Ammon's horn (tissue), 1 donor: ENCODE measurements at places on chromosomes 4 and X.

DNA sequence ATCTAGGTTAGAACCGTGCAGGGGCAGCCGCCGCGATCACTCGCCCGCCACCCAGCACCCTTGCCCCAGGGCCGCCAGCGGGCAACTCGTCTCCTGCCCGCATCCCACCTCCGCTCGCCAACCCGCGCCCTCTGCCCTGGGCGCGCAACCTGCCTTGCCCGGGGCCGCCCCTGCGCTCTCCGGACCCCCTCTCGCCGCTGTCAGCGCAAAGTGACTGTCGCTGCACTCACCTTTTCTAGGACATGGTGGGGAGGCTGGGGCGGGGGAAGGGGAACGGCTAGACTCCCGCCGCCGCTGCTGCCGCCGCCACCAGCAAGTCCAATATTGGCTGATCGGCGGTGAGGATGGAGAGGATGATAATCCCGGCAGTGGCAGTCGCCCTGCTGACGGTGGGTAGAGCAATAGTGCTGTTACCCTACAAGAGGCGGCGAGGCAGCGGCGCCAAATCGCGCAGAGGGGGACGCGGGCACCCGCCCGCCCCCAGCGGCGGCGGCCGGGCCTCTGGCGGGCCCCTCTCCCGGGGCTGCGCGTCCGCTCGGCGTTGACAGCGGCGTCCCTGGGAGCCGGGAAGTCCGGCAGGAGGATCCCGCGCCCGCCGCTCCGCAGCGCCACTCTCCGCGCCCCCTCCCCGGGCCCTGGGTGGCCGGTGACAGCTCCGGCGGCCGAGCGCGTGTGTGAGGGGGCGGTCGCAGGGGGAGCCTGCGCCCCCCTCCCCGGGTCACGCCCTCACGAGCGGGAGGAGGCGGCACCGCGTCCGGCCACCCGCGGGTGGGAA, 2.3 kb upstream of the NR3C2 start:
- peak; percentile 38 for DNase-seq

- peak; percentile 81 for DNase-seq
These were observed 24.8 kb upstream of the EOLA2 start for GRCh38 chrX:149962859-149963757.

DNA sequence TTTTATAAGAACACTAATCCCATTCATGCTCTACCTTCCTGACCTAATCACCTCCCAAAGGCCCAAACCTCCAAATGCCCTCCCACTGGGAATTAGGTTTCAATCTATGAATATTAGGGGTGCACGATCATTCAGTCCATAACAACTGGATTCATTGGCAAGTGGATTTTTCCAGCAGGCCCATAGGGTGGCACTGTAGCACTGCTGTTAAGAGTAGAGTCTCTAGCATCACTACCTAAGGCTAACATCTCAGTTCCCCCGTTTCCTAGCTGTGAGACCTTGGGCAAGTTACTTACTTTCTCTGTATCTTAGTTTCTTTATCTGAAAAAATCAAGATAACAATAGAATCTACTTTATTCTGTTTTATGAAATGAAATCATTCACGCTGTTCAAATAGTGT, 315.8 kb downstream of the STIM2 start:
- DNase-seq, result peak; percentile 76

DNA sequence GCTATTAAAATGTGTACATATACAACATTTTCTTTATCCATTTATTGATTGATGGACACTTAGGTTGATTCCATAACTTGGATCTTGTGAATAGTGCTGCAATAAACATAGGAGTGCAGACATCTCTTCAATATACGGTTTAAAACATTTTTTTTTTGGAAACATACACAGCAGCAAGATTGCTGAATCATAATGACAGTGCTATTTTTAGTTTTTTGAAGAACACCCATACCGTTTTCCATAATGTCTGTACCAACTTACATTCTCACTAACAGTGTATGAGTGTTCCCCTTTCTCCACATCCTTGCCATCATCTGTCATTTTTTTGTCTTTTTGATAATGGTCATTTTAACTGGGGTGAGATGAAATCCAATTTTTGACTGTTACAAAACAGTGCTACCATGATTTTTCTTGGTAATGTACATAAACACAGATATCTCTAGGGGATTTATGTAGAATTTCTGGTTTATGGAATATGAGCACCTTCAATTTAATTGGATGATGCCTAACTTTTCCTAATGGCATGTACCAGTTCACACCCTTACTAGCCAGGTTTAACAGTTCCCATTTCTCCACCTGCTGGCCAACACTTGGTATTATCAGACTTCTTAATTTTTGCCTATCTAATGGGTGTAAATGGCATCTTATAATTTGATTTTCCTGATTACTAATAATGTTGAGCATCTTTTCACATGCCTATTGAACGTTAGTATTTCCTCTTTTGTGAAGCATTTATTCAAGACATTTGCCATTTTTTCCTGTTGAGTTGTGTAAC, 21.0 kb upstream of the TMSB15B start:
- peak; percentile 42 for DNase-seq

GRCh38 chr4:1871471-1872021, 353 bp downstream of the NSD2 start:
- no peak for DNase-seq

DNA sequence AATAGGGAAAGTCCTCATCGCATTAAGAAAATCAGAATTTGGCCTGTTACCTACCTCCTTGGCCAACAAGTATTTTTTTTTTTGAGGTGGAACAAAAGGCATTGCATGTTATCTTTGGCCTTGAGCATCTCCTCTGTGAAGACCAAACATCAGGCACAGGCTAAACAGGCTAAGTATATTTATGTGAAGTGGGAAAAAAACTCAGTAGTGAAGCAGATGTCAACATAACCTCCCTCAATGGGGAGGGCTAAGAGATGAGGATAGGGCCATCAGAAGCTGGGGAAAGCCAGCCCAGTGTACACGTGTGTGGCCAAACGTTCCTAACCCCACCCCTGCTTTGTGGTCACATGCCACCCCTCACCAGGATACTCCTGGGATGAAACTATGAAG, 102.5 kb downstream of the FNIP2 start:
- DNase-seq, result no peak

DNA sequence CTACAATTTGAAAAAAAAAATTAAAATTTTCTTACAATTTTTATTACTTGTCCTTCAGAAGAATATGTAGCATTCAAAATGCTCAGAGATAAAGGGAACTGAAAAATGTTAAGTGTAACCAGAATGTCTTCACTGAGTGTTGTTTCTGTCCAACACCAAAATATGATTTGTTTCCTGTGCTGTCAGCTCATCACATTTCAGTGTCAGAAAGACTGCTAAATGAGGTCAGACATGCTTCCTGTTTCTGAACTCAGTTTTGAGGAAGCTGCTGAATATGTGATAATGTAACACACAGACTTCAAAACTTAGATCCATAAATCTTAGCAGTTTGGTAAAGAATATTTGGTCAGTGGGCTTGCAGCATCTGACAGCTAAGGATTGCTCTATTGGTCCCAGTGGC, 1849.7 kb downstream of the PCDH7 start:
- DNase-seq, result peak; percentile 3

DNA sequence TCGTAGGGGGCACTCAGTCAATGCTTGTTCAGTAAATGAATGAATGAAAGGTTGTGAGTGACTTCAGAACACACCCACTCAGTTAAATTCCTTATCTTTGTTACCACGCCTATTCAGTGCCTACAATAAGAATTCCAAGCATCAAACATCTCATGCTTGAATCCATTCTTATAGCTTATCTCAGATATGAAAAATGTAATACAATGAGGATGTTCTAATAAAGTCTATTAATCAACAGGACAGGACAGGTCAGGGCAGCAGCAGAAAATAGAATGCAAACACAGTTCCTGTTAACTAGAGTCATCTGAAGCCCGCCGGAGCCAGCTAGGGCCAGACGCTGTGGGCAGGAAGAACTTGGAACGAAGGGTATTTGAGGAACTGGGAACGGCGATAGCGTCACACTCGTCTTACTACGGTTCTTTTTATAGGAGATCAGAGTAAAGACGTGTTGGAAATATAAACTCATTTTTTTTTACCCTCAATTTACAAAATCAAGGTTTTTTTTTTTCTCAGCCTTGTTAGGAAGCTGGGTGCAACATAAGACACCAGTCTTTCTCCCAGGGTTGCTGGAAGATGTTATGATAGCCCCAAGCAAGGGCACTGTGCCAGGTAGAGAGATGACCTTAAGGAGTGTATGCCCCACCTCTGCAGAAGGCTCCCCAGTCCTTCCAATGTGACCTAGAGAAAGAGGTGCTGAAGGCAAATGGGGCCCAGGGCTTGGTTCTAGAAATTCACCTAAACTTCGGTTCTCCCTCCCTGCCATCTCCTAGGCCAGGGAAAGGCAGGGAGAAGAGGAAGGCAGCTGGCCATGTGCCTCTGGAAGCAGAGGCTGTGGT, 48.3 kb downstream of the SEL1L3 start:
- DNase-seq, result peak; percentile 73
